ENCODE measurements at places on chromosomes 2 and 18. TPM values are rescaled to one million over a fixed set of nuclear protein-coding genes. Genes with fewer than 3 reads are reported as not detected.

DNA sequence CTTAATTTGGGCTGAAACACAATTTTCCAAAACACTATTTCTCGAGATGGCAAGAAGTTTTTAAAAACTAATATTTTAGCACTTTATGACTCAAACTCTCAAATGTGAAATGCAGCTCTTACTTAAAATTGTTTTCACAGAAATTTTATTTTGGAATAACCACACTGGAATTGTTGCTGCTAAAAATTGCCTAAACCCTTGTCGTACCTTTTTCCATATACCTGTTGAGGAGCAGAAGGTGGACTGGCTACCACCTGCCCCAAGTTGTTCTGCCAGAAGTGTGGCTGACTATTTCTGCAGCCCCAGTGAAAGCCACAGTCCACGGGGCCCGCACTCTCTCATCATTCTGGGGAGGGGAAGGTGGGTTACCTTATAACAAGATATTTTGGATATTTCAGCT lies 23.4 kb downstream of the TNFRSF11A start:
- DNase-seq: no peak
- H3K27me3 ChIP-seq: no peaks in the 10 kb centered on the region
- H3K4me1 ChIP-seq: no peaks in the 10 kb centered on the region
- H3K36me3 ChIP-seq: no peaks in the 10 kb centered on the region

DNA sequence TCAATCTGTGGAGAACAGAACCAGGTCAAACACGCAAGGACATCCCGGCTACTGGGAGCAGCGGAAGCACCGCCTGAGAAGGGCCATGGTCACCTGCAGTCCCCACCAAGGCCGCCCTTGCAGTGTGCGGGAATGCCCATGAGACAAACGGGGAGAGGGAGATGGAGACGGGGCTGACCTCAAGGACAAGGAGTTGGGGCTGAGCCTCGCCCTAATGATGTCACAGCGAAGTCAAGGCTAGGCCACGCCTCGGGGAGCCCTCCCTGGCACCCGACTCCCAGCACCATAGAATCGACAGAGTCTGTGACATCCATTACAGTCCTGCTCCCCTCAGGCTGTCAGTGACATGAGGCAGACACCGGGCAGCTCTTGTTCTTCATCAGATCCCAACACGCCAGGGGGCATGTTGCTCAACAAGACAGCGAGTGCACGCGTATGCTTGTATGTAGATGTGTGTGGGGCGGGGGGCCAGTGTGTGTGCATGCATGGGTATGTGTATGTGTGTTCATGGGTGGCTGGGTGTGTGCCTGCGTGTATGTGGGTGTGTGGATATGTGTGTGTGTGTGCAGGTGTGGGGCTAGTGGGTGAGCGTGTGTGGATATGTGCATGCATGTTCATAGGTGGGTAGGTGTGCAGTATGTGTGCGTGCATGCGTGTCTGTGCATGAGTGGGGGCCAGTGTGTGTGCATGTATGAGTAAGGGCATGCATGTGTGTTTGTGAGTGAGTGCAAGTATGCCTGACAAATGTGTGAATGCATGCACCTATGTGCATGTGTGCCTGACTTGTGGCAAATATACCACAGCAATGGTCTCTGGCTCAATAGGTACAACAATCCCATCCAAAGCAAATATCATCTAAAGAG lies 57.0 kb downstream of the ANKMY1 start:
- no peak overlapping the region for H3K27ac ChIP-seq
- no peak for DNase-seq
- no peaks in the 10 kb centered on the region for H3K27me3 ChIP-seq
- H3K4me3 ChIP-seq: no peak overlapping the region

- H3K4me3 ChIP-seq: no peak within 1 kb of the TSS
- H3K27me3 ChIP-seq: no peaks in the 10 kb centered on the region
- H3K4me1 ChIP-seq: peaks cover 23% of the 10 kb centered on the region
- DNase-seq: no peak
Measured at GRCh38 chr2:218002845-218003180, at the start of gene TNS1. Gene TNS1, minus strand, starts transcription at chr2:218002995. Its CDS starts 123 bp downstream, at chr2:218002872.

CDH2 gene
- polyA plus RNA-seq: 0.32 TPM

DNA sequence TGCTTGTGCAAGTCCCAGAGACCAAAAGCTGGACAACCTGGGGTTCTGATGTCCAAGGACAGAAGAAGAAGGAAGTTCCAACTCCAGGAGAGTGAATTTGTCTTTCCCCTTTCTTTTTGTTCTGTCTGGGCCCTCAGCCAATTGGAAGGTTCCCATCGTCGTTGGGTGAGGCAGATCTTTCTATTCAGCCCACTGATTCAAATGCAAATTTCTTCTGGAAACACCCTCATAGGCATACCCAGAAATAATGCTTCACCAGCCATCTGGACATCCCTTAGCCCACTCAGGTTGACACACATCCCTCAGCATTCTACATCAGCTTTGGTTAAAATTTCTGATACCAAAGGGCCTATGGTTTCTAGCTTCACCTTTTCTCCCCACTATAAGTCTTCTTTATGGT lies 156.5 kb downstream of the SP3 start:
- H3K4me3 ChIP-seq: no peak overlapping the region
- no peaks in the 10 kb centered on the region for H3K27me3 ChIP-seq
- no peak for DNase-seq
- H3K27ac ChIP-seq: no peak overlapping the region
- no peaks in the 10 kb centered on the region for H3K36me3 ChIP-seq

DNA sequence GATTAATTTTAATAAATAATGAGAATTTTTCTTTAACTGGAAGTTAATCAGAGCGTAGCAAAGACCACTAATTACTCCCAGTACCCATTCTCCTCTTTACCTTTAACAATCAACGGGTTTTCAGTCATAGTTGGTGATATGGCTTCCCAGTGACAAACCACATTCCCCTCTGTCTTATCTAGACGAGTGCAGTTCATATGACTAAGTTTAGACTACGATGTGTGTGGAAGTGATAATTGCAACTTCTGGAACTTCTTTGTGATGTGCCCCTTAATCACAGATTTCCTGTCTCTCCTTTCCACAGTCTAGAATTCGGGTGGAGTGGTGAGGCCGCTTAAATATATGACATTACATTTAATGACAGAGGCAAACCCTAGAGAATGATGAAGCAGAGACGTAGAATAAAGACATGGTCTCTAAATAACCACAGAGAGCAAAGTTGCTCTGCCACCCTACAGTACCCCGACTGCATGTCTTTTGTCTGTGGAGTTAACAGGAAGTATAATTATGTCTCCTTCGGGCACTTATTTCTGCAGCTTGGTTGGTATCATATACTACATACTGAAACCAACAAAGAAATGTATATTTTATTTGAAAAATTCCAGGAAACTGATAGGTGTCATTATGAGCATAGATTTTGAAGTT lies 693.3 kb upstream of the CDH7 start:
- no peaks in the 10 kb centered on the region for H3K27me3 ChIP-seq
- no peaks in the 10 kb centered on the region for H3K4me1 ChIP-seq
- DNase-seq: no peak
- no peak overlapping the region for H3K27ac ChIP-seq
- no peaks in the 10 kb centered on the region for H3K36me3 ChIP-seq

REG1B gene
- polyA plus RNA-seq: not detected

DNA sequence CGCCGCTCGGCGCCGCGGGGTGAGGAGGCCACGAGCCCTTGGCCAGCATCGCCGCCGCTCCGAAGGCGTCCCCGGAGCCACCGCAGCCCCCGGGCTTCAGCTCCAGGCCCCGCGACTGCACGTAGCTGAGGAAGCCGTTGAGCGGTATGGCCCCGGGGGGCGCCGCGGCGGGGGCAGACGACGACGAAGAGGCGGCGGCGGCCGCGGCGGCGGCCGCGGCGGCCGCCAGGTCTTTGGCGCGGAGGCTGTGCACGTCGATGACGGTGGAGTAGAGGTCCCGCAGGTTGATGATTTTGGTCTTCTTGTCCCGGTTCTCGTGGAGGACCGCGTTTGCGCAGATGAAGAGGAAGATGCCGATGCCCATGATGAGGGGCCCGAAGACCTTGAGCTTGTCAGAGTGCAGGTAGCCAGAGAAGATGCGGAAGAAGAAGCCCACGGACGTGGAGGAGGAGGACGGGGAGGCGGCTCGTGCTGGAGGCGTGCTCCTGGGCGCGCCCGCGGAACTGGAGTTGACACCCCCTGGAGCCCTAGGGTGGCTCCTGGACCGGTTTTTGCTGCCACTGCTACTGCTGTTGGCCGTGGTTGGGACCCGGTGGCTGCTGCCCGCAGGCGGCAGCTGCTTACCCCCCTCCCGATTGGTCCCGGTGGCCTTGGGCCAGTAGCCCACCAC lies 4.0 kb downstream of the TMEM200C start:
- H3K4me1 ChIP-seq: peaks cover 2% of the 10 kb centered on the region
- H3K27me3 ChIP-seq: peaks cover 87% of the 10 kb centered on the region
- no peak overlapping the region for H3K4me3 ChIP-seq
- DNase-seq: no peak

DNA sequence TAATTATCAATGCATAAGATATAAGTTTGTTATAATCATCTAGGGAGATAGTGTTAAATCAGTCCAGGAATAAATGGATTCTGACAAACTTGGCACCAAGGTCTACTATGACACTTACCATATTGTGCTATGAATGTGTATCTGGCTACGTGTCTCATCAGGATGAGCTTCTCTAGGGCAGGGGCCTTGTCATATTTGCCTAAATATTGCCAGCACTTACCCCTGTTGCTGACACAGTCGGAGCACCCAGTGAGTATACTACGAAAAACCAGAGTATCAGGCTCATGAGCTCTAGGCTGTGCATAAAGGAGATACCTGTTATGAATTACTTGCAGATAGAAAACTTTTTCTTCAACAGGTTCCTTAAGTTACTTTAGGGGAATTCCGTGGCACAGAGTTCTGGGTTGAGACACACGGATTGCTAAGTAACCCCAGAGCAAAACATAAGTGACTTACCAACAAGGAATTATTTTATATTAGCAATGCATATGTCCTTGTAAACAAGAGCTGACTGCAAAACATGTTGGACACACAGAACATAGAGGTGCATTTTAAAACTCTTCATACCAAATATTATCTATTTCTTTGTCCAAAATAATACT lies 7.7 kb upstream of the TTC39C start:
- no peak overlapping the region for H3K27ac ChIP-seq
- peaks cover 24% of the 10 kb centered on the region for H3K4me1 ChIP-seq
- no peak overlapping the region for H3K4me3 ChIP-seq
- peak; percentile 27 for DNase-seq

All from CD14-positive monocyte (primary cell).